NCI-H524 (cell line): ENCODE measurements at places on chromosomes 2 and 18.
A peak's percentile ranks its signal among the peaks of the same experiment; 100 is the strongest.

DNA sequence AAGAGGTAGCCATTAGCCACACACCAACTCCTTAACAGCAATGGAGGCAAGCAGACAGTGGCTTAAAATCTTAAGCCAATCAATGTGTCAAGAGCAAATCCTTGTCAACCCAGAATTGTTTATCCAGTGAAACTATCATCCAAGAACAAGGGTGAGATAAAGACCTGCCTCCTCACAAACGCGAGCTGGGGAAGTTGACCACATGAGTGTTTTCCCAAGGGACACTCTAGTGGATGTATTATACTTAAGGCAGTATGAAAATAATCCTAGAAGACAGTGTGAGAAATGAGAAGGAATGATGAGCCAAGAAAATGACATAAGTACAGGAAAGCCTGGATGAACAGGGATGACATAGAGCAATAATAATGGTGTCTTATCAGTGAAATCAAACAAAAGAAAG, 209.6 kb downstream of the TWIST2 start:
- no peak for DNase-seq

GRCh38 chr2:85601771-85602475, 575 bp downstream of the TMEM150A start:
- DNase-seq, result no peak

GRCh38 chr2:173130496-173131465, 55.1 kb downstream of the MAP3K20 start:
- peak; percentile 26 for DNase-seq

DNA sequence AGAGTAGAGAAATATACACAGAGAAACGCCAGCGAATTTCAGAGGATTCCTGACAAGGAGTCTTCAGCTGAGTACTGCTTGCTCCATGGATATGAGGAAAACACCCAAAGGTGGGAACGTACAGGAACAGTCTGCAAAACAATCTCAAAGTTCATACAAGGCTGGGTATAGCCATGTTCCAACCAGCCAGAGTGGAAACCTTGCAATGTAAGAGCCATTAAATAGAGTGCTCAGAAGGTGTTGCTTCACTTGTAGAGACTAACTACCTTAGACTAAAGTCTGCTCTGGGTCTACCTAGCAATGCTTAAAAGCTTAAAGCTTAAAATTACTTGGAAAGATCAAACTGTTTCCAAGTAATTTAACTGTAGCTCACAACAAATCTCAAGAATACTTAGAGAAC, 6.0 kb downstream of the FANCL start:
- no peak for DNase-seq

- no peak for DNase-seq
Observed at GRCh38 chr2:160145471-160145870, 54.6 kb downstream of the ITGB6 start.

- DNase-seq, result no peak
Observed at GRCh38 chr2:152406836-152407161, 71.8 kb downstream of the FMNL2 start.

DNA sequence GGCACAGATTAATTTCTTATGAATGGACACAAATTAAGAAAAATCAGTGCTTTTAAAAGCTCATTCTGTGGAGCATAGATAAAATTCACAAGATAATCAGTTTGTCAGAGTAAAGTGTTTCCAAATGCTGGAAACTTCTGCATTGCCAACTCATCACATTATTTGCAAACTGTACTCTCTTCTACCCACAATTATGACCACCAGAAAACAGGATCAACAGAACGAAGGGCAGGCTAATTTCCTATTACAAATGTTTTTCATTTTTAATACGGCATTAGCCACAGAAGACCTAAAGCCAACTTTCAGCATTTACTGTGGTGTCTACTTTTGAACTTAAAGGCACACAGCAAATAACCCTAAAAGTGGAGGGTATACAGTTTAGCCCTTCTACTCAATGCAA, 6.0 kb downstream of the IRS1 start:
- no peak for DNase-seq

GRCh38 chr2:223979730-223980396, 22.6 kb downstream of the MRPL44 start:
- DNase-seq, result no peak

DNA sequence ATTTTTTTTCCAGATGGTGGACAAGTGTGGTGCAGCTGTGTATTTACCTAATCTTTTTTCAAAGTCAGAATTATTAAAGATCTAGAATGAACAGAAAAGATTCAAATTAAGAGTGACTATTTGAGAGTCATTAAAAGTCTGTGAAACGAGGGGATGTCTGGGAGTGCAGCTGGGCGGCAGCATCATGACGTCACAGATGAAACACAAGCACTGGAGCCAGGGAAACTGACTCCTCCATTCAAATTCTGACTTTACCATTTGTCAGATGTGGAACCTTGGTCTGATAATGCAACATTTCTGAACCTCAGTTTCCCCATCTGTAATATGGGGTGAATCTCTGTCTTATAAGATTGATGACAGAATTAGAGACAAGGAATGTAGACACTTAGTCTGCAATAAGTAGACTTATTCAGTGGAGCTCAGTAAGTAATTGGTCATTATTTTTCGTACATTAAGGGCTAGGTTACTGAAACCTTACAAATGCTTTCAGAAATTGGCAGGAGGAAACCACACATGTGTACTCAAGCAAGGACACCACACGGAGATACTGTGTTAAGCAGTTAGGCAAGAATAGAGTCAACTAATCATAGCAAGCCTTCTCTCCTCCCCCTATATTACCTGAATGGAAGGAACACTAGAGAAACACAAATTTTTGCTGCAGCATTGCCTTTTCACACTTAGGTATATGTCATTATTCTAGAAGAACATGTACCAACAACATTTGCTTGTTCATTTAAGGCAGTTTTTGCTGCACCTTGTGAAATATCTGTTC, 27.8 kb upstream of the CXXC1 start:
- DNase-seq, result no peak
